ENCODE measurements at places on chromosomes 13 and 19. TPM values are rescaled to one million over a fixed set of nuclear protein-coding genes. Genes with fewer than 3 reads are reported as not detected.

Gene ETV2
- total RNA-seq: 9.0 TPM

Gene ZNF460
- 39.5 TPM for total RNA-seq

Gene TSHZ3
- 8.3 TPM for total RNA-seq

Gene SLC5A5
- not detected for total RNA-seq

Gene IGLON5
- not detected for total RNA-seq

Gene CLC
- not detected for total RNA-seq

Gene ZNF420
- total RNA-seq: 0.18 TPM

Gene ZNF562
- 7.8 TPM for total RNA-seq

DNA sequence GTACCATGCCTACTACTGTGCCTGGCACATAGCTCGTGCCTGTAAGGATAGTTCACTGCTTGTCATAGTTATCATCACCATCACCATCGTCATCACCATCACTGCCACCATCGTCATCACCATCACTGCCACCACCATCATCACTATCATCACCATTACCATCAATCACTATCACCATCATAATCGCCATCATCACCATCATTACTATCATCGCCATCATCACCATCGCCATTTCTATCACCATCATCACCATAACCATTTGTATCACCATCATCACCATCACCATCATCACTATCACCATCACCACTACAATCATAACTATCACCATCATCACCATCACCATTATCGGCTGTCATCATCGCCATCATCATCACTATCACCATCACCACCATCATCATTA lies 107.1 kb downstream of the TUBA3C start:
- no peak overlapping the region for H3K4me3 ChIP-seq
- H3K36me3 ChIP-seq: no peaks in the 10 kb centered on the region
- DNase-seq: no peak
- no peaks in the 10 kb centered on the region for H3K27me3 ChIP-seq
- no peak overlapping the region for H3K27ac ChIP-seq

DNA sequence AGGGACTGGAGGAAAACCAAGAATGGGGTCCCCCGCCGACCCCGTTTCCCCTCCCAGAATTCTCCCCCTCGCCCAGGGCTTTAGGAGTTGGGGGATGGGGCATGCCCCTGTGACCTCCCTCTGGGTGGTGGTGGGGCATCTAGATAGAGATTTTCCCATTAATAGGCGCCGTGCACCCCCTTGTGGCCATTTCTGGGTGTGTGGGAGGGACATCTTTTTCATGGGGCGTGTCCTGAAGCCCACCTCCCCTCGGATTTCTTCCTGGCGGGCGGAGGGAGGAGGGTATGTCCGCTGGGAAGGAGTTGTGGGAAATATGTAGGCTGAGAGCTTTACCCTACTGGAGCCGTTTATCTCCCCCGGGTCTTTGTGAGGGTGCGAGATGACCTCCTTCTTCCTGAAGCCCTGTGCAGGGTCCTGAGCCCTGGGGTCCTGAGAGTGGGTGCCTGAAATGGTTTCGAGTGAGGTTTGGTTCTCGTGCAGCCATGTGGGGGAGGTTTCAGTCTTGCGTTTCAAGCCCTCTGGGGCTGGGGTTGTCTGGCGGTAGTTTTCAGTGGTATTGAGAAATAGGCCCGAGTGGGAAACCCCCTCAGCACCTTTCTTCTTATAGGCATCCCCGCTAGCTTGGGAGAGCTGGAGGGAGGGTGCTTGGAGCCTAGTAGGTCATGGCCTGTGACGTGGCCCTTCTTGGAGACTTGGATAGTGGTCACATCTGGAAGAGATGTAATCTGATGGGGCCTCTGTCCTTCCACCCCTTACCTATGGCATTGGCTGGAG lies 1.0 kb downstream of the PRMT1 start:
- peak overlapping the region; percentile 79 for H3K27ac ChIP-seq
- H3K4me3 ChIP-seq: peak overlapping the region; percentile 92
- DNase-seq: peak; percentile 69
- peaks cover 18% of the 10 kb centered on the region for H3K4me1 ChIP-seq
- peaks cover 33% of the 10 kb centered on the region for H3K36me3 ChIP-seq
- no peaks in the 10 kb centered on the region for H3K27me3 ChIP-seq

DNA sequence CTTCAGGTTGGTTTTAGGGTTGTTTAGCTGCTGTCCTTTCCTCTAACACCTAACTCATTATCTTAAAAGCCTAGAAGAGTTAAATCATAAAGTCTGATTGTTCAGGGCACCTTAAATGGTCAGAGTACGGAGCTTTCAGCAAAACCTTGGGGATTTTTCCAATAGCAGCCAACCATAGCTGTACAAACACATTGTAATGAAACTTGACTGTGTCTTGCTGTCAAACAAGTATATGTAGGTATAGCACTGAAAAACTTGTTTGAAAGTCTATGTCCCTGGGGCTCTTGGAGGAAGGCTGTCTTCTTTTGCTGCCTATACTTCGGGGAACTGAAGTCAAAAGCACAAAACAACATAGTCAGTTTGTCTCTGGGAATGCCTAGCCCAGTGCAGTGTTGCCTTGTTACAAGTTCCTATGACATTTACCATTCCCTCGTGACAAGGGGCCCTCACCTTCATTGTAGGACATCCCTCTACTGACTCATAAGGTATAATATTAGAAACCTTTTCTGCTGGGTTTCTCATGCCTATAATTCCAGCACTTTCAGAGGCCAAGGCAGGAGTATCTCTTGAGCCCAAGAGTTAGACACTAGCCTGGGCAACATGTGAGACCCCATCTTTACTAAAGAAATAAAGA lies 474.5 kb upstream of the NBEA start:
- no peak for DNase-seq
- no peak overlapping the region for H3K27ac ChIP-seq
- H3K36me3 ChIP-seq: no peaks in the 10 kb centered on the region
- H3K27me3 ChIP-seq: no peaks in the 10 kb centered on the region
- H3K4me3 ChIP-seq: no peak overlapping the region

- no peaks in the 10 kb centered on the region for H3K4me1 ChIP-seq
- DNase-seq: no peak
- no peak overlapping the region for H3K27ac ChIP-seq
- H3K27me3 ChIP-seq: no peaks in the 10 kb centered on the region
- no peaks in the 10 kb centered on the region for H3K36me3 ChIP-seq
Measured at GRCh38 chr19:7858109-7858770, 15.9 kb downstream of the PRR36 start.

DNA sequence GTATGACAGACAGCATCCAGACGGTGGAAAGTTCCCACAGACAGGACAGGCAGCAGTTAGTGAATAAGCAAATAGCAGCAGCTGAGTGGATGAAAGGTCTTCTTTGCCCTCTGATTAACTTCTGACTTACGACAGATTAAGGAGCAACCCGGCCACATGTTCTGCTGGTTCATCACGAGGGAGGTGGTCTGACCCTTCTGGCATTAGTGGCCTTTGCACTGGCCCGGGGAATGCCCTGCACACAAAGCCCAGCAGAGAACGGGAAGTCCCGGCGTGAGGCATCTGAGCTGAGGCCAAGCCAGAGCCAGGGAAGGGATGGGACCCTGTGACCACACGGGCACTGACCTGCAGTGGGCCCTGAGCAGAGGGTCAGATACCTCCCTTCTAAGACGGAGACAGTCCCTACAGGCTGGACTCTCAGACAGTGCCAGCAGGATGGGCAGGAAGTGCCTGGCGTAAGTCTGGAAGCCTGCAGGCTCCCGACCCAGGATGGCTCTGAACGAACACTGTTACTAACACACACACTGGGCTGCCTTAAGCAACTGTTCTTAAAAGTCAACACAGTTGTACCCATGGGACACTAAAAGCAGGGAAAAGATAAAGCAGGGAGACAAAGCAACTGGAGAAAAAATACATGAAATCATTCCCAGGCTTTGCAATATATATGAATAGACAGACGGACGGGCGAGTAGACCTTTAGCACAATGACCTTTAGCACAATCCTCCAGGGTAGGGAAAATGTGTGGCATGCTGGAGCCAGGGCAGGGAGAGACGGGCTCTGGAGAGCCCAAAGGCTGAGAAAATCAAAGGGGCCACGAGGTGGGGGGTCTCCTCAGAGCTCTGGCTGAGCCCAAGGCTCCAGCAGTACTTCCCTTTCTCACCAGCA lies 6.3 kb downstream of the C19orf12 start:
- no peak overlapping the region for H3K4me3 ChIP-seq
- DNase-seq: no peak
- no peak overlapping the region for H3K27ac ChIP-seq
- no peaks in the 10 kb centered on the region for H3K27me3 ChIP-seq
- H3K36me3 ChIP-seq: peaks cover 20% of the 10 kb centered on the region
- no peaks in the 10 kb centered on the region for H3K4me1 ChIP-seq

DNA sequence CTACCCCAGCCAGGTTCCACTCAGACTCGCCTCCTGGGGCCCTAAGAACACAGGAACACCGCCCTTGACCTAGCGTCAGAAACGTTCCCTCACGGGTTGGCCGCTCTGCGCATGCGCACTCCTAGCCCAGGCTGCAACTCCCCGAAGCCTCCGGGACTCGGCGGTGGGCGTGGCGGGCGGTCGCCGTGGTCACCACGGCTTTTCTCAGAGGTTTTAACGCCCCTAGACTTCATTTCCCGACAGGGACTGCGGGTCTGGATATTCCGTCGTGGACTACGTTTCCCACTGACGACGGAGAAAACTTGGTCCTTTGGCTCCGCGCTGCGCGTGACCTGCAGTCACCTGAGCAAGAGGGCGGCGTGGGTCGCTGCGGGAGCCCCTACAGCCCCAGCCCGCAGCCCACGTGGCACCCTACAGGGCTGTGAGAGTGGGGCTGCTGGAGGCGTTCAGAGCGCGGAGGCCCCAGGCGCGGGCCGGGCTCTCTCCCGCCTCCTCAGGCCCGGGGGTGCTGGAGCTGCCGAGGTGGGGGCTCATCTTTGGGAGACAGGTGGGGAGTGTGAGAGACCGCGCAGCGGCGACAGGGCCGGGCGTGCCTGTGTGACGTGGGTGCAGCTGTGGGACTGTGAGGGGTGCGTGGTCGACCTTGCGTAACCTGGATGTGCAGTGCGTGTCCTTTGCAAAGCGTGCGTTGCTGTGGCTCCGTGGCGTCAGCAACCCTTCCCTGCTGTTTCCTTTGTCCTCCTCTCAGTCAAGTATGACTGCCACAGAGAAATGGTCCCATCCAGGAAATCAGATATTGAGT lies 38.0 kb upstream of the ZNF573 start:
- no peak overlapping the region for H3K4me3 ChIP-seq
- H3K27ac ChIP-seq: no peak overlapping the region
- no peaks in the 10 kb centered on the region for H3K36me3 ChIP-seq
- H3K4me1 ChIP-seq: no peaks in the 10 kb centered on the region

- H3K4me1 ChIP-seq: no peaks in the 10 kb centered on the region
- H3K27ac ChIP-seq: no peak overlapping the region
- no peaks in the 10 kb centered on the region for H3K27me3 ChIP-seq
- H3K36me3 ChIP-seq: peaks cover 57% of the 10 kb centered on the region
Measured at GRCh38 chr19:4035582-4035981, 28.0 kb downstream of the PIAS4 start.

GRCh38 chr13:93708308-93709075 lies 481.9 kb downstream of the GPC6 start:
- H3K4me1 ChIP-seq: peaks cover 2% of the 10 kb centered on the region
- H3K27ac ChIP-seq: no peak overlapping the region
- no peaks in the 10 kb centered on the region for H3K36me3 ChIP-seq
- no peak overlapping the region for H3K4me3 ChIP-seq
- DNase-seq: no peak
- H3K27me3 ChIP-seq: no peaks in the 10 kb centered on the region

- peak; percentile 64 for DNase-seq
- H3K4me3 ChIP-seq: no peak overlapping the region
- H3K27ac ChIP-seq: no peak overlapping the region
Measured at GRCh38 chr13:96075953-96076543, 13.9 kb upstream of the HS6ST3 start.

- H3K27me3 ChIP-seq: no peaks in the 10 kb centered on the region
- no peaks in the 10 kb centered on the region for H3K4me1 ChIP-seq
- no peak overlapping the region for H3K4me3 ChIP-seq
- no peak overlapping the region for H3K27ac ChIP-seq
- no peak for DNase-seq
Measured at GRCh38 chr13:66477816-66478215, 752.3 kb downstream of the PCDH9 start.

GRCh38 chr19:49570997-49571676 lies 9.2 kb downstream of the NOSIP start:
- no peak overlapping the region for H3K27ac ChIP-seq
- no peak for DNase-seq
- peaks cover 40% of the 10 kb centered on the region for H3K36me3 ChIP-seq
- H3K4me1 ChIP-seq: peaks cover 9% of the 10 kb centered on the region
- H3K27me3 ChIP-seq: no peaks in the 10 kb centered on the region

DNA sequence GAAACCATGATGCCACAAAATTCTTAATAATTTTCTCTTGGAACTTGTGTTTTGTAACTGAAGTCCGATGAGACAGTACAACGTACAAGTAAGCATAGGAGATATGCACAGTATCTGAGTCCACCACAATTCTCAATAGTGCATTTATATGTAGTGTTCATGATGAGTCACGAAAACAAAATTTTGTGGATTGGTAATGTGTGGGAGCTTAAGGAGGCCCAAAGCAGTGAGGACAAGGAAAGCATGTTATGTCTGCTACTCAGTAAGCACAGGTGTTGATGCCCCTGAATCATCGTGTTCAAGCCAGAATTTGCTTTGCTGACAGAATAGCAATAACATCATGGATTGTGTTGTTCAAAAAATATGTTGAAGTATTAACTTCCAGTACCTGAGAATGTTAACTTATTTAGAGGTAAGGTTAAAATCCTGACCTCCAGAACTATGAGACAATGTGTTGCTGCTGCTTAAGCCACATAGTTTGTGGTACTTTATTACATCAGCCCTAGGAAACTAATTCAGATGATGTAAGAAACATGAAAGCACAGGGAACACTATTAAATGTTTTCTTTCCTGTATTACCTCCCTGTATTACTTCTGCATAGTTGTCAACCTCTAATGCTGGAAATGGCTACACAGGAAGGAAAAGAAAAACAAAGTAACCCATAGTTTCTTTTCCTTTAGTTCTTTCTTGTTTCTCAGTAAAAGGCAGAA lies 201.3 kb downstream of the SLITRK6 start:
- no peaks in the 10 kb centered on the region for H3K27me3 ChIP-seq
- DNase-seq: no peak

DNA sequence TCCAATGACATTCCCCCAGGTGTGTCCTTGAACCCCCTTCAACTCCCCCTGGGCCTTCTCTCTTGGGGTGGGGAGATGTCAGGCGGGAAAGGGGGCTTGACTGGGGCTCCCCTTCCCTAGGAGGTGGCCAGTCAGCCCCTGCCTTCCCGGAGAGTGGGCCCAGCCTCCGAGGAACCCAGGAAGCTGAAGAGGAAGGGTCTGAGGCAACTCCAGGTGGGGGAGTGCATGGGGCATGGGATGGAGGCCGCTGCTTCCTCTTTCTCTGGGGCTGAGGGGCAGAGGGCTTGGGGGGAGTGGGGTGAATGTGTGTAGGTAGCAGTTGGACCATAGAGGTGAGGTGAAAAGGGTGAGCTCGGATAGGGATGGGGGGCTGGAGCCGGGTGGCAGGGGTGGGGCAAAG lies 2.7 kb upstream of the INAFM1 start:
- H3K4me3 ChIP-seq: no peak overlapping the region
- no peaks in the 10 kb centered on the region for H3K27me3 ChIP-seq
- H3K36me3 ChIP-seq: peaks cover 48% of the 10 kb centered on the region
- H3K27ac ChIP-seq: no peak overlapping the region
- peaks cover 30% of the 10 kb centered on the region for H3K4me1 ChIP-seq

- H3K4me3 ChIP-seq: no peak overlapping the region
- H3K27me3 ChIP-seq: no peaks in the 10 kb centered on the region
- DNase-seq: no peak
- H3K36me3 ChIP-seq: no peaks in the 10 kb centered on the region
Measured at GRCh38 chr13:26503826-26504594, 53.5 kb upstream of the WASF3 start.

GRCh38 chr19:35114353-35115176 lies 1.1 kb upstream of the FXYD3 start:
- DNase-seq: peak; percentile 43
- no peaks in the 10 kb centered on the region for H3K36me3 ChIP-seq
- no peak overlapping the region for H3K27ac ChIP-seq
- no peaks in the 10 kb centered on the region for H3K27me3 ChIP-seq
- no peaks in the 10 kb centered on the region for H3K4me1 ChIP-seq
- H3K4me3 ChIP-seq: no peak overlapping the region
